ENCODE measurements at places on chromosomes 2 and 18.

DNA sequence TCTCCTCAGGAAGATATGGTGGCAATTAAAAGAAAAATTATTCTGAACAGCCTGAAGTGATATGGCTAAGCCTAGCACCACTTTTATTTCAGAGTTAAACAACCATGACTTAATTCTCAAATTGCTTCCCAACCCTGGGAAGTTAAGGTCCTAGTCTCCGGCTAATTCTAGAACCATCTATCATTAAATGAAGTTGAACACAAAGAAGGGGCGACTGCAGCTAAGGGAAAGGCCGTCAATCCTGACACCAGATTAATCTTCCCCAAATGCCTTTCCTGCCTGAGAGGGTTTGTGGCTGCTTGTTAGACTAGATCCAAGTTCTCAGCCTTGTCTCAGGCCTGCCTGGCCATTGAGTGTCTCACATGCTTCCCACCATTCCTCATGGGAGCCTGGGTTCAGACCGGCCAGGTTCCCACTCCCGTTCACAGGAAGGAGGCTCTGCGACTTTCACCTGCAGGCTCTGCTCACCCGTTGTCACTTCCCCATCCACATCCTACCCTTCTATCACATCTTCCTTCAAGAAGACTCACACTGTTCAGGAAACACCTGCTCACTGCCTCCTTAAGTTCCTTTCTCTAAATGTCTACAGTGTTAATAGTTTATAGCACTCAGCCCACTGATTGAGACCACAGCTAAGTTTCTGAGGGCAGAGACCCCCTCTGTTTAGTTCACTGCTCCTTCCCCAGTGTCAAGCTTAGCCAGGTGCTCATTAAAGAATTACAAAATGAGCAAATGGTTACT, 282.9 kb upstream of the REV1 start:
- no peak for DNase-seq

- DNase-seq, result no peak
These were observed 466.6 kb upstream of the TNP1 start for GRCh38 chr2:217326238-217327022.

GRCh38 chr2:73083886-73084800, 12.6 kb upstream of the SFXN5 start:
- no peak for DNase-seq

- no peak for DNase-seq
These were observed 132.9 kb upstream of the HDAC4 start for GRCh38 chr2:239533569-239534316.

DNA sequence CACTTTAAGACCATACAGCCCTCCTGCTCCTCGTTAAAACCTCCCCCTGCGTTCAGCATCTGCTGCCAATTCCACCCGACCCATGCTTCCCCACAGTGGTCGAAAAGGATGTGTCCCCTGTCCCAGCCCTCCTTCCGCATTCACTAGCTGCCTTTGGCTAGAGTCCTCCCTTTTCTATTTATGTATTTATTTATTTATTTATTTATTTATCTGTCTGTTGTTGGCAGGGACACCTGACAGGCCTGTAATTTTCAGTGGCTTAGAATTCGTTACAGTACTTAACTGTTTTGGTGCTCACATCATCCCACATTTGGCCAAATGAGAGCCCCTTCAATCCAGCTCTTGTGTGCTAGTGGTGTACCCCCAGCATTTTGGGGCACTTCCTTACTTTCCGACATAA, 50.8 kb downstream of the GNAL start:
- DNase-seq, result no peak

DNA sequence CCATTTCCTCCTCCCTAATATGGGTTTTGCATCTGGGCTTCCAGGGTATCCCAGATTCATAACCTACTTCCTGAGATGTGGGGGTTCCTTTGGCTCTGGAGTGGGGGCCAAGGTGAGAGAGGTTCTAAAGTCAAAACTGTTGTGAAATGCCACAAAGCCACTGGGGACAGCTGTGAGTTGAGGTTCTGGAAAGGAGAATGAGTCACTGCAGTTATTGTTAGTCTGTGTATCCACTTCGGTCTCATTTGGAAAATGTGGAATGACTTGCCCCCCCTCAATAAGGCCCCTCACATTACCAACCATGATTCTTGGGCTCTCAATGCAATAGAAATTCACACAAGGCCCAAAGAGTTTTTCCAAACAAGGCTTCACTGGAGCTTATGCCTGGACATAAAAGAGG, 51.1 kb upstream of the LGALSL start:
- DNase-seq, result no peak

DNA sequence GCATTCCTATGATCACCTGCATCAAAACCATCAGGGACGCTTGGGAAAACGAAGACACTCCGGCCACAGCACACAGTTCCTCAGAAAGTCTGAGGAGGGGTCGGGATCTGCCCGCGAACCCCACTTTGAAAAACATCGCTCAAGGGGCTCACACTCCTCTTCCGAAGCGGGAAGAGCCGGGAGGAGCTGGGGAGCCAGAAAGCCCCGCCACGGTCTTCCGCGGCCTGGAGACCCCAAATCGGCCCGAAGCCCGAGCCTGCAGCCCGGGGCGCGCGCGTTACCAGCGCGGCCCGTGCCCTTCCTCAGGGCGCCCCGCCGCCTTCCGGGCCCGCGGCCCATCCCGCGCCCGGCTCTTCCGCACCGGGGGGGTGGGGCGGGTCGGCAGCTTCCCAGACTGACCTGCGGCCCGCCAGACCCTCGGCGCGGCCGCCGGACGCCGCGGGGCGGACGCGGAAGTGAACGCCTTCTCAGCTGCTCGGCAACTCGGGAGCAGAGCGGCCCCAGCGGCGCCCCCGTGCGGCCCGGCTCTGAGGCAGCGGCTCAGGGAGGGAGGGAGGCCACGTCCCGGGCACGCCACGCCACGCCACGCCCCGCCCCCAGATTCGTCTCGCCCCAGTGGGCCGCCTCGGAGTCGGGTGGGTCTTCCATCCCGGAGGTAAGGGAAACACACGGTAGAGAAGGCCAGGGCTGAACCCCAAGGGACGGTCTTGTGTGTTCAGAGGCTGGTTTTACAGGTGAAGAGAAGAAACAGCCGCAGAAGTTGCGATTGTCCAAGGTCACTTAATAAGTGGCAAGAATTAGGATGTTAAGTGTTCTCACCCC, at the start of gene KCTD18:
TSS of gene KCTD18 (minus strand) at position 457 of the 822 bp plus-strand sequence. CDS start 3,052 bp downstream, outside the sequence.
- DNase-seq, result peak; percentile 88

- no peak for DNase-seq
These were observed 1.0 kb downstream of the ALKAL2 start for GRCh38 chr2:286774-287392.

DNA sequence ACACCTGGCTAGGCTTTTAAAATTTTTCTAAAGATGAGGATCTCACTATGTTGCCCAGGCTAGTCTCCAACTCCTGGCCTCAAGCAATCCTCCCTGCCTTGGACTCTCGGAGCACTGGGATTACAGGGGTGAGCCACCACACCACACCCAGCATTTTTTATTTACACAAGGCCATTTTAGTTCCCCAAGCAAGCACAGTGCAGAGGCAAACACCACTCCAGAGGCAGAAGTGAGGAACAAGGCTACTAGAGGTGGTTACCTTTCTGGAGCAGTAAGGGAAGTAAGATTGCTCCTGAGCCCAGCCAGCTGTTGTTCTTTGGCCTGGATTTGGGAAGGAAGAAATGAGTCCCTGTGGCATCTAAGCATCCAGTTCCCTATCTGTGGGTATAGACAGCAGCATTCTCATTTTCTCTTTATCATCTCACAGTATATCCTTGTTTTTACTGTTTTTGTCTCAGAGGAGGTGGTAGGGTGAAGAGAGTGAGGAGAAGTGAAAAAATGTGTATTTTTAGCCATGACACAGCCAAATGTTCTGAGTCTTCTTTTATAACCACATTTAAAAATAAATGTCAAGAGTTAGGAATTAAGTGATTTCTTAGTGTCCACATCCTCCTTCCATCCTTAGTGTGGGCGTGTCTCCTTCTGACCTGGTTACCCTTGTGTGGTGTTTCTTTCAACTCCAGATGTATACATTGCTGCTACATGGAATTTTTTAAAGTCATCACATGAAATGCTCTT, 10.5 kb upstream of the TTC39C start:
- no peak for DNase-seq

DNA sequence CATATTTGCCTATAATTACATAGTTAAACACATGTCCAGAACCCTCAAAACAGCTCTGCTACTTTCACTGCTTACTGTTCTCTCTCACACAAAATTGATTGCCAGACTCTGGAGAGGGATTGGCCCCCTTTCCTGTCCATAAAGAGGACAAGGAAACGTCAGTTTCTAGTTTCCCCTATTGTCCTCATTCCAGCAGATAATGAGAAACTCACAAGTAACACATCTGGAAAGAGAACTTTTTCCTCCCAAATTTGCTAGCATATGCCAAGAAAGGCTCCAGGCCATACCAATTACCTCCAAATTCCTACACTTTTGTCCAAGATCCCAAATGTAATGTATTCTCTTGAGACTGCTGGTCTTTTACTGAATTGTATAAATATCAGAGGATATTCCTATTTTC, 200.5 kb downstream of the EXOC6B start:
- DNase-seq, result no peak

GRCh38 chr2:1990724-1991123, 246.4 kb upstream of the PXDN start:
- no peak for DNase-seq

- no peak for DNase-seq
These were observed 36.1 kb upstream of the MRPL33 start for GRCh38 chr2:27735263-27735904.

DNA sequence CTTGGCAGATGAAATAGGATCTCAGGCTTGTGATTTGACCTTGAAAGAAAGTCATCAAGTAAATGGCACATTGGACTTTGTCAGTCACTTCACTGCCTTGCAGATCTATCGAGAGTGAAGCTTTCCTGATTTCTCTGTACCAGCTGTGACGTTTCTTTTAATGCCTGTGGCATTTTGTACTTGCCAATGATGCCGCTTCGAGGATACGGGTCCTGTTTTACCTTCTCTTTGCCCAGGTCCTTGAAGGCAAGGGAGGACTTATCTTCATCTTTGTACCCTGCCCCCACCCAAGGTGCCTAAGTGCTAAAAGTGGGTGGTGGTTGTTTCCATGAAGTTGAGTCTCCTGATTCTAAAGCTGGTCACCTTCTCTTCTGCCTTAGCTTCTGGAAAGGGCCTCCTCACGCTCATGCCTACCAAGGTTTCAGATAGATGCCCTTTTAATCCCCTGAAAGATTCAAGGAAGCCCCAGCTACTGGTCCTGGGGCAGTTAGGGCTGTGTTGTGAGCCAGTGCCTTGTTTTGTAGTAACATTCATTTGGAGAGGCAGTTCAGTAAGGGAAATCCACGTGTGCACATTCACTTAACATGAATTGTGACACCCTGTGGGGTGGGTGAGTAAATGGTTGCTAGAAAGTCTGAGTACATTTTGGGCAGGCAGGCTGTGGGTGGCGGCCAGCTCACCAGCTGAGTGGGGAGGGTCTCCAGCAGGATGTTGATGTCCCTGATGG, 6.1 kb downstream of the LBH start:
- no peak for DNase-seq

DNA sequence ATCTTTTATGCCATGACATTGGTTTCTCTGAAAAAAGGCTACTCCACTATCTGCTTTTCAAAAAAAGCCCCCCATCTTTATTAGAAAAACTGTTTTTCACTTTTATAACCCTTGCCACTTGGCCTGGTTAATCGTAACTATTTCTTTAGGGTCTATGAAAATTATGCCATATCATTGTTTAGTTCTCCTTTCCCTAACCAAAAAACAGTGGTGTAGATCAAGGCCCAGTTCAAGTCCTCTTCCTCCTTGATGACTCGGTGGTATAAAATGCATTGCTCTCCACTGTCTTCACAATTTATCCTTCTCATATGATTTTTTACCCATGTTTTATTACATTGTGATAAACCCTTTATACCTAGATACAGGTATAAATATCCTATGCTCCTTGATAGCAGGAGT, 205.5 kb downstream of the ZNF521 start:
- no peak for DNase-seq

DNA sequence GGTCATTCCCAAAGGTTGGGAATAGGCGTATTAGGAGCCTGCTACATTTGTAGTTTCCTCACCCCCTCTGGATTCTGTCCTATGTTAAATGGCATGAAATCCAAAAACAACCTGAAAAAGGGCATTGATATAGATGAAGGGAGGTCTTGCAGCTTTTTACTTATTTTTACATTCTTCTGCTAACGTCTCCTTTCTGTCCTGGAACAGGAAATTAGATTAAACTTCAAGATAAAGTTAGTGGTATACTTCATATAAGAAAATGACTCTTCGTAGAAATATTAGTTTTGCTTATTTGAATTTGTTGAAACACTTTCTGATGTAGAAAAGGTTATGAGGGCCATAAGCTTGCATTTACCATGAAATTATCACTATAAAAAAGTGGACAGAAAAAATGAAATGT, 694.5 kb downstream of the ADCYAP1 start:
- no peak for DNase-seq

GRCh38 chr2:590214-591175, 86.7 kb downstream of the TMEM18 start:
- DNase-seq, result no peak

DNA sequence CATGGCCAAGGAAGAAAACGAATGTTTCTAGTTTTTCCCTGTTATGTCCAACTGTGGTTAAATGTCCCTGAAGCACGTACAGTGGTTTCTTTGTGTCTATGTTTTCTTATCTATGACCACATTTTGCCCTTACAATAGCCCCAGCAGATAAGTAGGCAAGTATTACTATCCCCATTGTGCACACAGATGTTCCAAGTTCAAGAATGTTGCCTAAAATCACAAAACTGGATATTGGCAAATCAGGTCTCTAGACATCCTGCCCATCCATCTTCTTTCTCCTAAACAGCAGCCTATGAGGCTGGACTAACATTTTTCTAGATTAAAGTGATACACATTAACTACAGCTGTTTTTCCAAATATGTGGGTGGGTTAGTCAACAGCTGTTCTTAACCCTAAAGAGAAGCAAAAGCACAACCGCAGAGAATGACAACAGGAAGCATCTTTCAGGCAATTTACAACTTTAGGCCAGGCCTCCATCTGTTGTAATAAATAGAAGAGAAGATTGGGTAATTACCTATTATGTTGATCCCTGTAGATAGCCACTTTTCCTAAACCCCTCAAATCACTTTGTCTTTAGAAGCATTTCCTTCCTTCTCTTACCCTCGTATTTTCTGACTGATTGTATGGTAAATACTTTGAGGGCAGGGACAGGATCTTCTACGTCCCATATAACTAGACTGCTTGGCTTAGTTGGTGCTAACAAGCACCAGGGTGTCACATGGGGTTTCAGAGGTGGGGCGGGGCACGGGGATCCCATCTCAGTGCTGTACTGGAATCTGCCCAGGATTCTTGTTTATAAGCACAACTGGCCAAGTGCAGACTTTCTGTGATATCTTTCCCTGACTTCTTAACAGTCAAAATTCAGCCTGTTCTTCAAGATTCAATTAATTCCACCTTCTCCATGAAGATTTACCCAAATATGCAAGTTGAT, 132.1 kb upstream of the SETBP1 start:
- no peak for DNase-seq

DNA sequence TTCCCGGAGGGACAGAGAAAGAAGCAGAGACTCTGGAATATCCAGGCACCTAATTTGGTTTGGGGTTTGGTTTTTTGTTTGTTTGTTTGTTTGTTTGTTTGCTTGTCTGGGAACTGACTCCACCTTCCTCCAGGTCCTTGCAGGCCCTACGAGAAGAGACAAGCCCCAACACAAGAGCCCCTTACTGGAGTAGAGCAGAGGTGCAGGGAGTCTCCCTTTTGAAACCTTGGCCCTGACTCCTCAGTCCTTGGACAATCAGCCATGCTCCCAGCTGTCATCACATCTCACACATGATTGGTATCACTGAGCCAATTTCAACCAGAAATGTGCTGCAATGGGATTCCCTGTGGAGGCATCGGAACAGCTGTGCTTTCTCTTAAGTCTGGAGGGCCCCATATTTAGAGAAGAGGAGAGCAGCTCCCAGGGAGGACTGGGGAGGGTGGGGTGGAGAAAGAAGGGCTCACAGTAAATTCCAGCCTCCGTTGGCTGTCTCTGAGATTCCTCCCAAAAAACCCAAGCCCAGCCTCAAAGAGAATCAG, 279.9 kb upstream of the NCKAP5 start:
- DNase-seq, result no peak
